ENCODE measurements at places on chromosomes 1 and 21.

GRCh38 chr1:8523666-8524206 lies 205.8 kb downstream of the SLC45A1 start:
- DNase-seq, result no peak

GRCh38 chr1:66374561-66375111 lies 159.3 kb upstream of the SGIP1 start:
- peak; percentile 84 for DNase-seq

DNA sequence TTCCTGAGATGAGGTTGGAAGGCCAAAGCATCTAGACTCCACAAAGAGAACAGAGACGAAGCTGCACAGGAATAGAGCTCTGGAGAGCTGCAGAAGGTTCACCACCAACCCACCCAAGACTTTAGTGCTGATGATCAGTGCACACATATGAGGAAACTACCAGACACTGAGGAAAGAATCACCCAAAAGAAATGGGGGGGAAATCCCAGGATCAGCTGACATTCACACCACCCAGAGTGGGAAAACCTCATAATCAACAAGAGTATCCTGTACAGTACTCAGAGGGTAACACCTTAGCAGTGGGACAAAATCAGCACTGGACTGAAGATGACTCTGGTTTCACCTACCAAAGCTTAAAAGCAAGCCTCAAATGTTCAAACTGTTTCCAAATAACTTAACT lies 36.4 kb downstream of the DENND1B start:
- DNase-seq, result no peak

GRCh38 chr1:8003438-8004112 lies 22.5 kb downstream of the ERRFI1 start:
- DNase-seq, result no peak

DNA sequence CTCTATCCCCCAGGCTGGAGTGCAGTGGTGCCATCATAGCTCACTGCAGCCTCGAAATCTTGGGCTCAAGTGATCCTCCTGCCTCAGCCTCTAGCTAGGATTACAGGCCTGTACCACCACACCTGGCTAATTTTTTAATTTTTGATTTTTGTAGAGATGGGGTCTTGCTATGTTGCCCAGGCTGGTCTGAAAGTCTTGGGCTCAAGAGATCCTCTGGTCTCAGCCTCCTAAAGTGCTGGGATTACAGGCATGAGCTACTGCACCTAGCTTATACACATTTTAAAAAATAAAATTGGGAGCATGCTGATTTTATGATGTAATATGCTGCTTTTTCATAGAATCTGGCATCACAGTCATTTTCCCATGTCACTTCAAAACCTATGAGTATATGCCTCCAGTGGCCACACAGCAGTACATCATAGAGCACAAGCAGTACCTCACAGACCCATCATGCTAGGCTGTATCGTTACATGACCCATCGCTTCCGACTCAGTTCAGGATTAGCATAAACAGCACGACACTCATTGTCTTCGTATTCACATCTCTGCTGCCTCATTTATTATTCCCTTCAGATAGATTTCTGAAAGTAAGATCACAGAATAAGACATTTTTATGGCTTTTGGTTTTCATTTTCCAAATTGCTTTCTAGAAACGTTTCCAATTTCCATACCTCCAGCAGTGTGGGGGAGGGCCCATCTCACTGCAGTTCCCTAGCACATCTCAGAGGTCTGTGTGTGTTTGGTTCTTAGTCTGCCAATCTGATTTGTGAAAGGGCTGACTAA lies 35.9 kb upstream of the CCSAP start:
- no peak for DNase-seq

DNA sequence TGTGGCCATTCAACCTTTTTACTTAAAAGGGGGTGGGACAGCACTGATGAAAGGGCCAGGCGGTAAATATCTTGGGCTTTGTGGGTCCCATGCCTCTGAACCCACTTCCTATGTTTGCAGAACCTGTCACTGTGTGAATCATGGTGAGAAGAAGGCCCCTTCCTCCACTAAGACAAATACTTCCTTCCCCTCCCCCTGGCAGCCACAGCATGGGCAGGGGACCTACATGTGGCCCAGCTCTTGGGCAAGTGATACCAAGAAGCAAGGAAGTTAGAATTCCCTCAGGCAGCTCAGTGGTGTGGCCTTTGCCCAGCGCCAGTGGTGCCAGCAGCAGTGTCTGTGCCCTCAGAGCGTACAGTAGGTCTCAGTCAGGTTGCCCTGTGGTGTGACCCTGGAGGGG lies 168.6 kb downstream of the TRIM33 start:
- no peak for DNase-seq

GRCh38 chr1:14791654-14792053 lies 193.2 kb downstream of the KAZN start:
- DNase-seq, result no peak

GRCh38 chr1:201004732-201005131 lies 18.8 kb downstream of the KIF21B start:
- no peak for DNase-seq

GRCh38 chr1:205190845-205191577 lies 20.5 kb downstream of the DSTYK start:
- no peak for DNase-seq

DNA sequence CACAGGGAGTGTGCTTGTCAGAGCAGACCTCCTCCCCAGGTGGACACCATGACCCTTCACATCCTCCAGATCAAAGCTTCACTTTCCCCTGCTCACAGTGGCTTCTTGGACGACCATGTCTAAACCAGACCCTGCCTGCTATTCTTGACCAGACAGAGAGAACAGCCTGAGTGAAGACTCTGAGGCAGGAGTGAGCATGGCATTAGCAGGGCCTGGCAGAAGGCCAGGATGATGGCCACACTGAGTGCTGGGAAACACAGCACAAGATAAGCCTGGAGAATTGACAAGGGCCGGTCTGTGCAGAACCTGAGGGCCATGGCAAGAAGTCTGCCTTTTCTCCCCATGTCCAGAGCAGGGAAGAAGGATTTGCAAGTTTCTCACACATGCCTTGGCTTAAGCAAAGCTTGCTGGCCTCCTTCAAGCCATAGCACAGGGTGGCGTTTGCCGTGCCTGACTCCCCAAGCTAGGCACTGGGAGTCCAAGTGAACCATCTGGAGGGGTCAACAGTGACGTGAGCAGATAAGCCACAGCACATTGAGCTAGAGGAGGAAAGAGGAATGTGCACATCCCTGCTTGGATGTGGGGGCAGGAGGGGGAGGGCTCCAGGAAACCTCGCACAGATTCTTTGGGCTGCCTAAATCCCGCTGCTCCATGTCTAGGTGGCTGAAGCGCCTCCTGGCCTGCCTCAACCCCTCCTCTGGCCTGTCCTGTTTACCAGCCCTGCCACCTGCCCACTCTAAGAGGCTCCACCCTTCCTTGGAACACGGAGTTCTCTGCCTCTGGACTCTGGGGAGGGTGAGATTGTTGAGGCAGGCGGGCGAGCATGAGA lies 87.1 kb downstream of the CD58 start:
- no peak for DNase-seq

- no peak for DNase-seq
Measured at GRCh38 chr1:244460197-244460596, 876 bp upstream of the CATSPERE start.

DNA sequence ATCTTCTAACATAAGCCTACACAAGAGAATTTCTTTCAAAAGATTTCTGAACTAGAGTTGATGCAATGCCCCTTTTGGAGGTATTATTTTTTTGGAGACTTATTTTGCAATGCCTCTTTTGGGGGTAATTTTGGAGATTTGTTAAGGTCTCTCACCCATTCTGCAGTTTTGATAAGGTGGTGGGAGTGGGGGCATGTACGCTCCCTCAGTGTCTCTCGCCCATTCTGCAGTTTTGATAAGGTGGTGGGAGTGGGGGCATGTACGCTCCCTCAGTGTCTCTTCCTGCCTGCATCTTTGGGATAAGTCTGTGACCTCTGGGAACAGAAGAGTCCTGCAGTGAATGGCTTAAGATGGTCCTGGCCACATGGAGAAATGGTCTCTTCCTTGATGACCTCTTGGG lies 312.2 kb downstream of the ZP4 start:
- DNase-seq, result no peak

GRCh38 chr1:173749137-173749536 lies 34.4 kb downstream of the KLHL20 start:
- no peak for DNase-seq

- DNase-seq, result no peak
Measured at GRCh38 chr1:151990856-151991198, 2.8 kb downstream of the S100A10 start.

Measured in amniotic stem cell (primary cell).